ENCODE measurements at places on chromosomes 5 and 9. TPM values are rescaled to one million over a fixed set of nuclear protein-coding genes. Genes with fewer than 3 reads are reported as not detected.

Gene SV2C
- total RNA-seq: 0.12 TPM

DNA sequence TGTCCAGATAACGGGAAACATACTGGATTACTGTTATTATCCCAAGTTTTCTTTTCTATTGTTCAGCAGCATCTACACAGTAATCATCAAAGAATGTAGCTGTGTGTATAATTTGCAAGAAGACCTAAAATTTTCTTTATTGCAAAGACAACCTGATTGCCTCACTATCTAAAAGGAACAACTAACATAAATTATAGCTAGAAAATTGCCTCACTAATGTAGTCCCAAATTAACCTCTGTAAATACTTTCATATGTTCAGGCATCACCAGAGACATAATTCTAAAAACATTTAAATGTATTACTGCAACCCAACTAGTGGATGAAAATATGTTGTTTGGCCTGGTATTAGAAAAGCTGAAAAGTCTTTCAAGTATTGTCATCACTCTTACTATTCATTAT, 275.4 kb downstream of the CDH12 start:
- no peaks in the 10 kb centered on the region for H3K36me3 ChIP-seq
- no peak overlapping the region for H3K27ac ChIP-seq
- H3K4me3 ChIP-seq: no peak overlapping the region
- no peaks in the 10 kb centered on the region for H3K4me1 ChIP-seq
- no peak for DNase-seq

Gene PCDHA11
- total RNA-seq: not detected

DNA sequence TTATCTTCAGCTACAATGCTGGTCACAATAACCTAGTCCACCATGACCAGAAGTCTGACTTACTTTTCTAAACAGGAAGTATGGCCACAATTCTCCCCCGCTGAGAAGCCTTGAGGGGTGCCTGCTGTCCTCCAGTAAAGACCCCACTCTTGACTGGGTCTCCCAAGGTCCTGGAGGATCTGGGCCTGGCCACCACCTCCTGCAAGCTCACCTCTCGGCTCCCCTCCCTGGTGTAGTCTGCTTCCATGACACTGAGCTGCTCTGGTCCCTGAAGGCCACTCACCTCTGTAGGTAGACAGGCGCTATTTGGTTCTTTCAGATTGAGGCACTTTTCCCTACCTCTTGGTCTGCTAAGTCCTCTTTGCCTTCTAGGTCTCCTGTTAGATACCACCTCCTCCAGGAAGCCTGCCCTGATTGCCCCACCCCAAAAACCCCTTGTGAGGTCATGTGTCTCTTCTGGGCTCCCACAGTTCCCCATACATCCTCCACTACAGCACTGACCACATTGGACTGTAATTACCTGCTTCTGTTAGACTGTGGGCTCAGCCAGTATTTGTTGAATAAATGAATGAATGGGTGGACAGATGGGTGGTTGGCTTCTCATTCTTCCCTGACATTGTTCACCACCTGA, 62.6 kb upstream of the IER5L start:
- no peak for DNase-seq
- no peak overlapping the region for H3K27ac ChIP-seq
- H3K36me3 ChIP-seq: no peaks in the 10 kb centered on the region

GRCh38 chr5:27242258-27242626, 203.9 kb upstream of the CDH9 start:
- H3K27me3 ChIP-seq: no peaks in the 10 kb centered on the region
- no peak overlapping the region for H3K27ac ChIP-seq
- no peak for DNase-seq
- no peak overlapping the region for H3K4me3 ChIP-seq
- no peaks in the 10 kb centered on the region for H3K36me3 ChIP-seq

DNA sequence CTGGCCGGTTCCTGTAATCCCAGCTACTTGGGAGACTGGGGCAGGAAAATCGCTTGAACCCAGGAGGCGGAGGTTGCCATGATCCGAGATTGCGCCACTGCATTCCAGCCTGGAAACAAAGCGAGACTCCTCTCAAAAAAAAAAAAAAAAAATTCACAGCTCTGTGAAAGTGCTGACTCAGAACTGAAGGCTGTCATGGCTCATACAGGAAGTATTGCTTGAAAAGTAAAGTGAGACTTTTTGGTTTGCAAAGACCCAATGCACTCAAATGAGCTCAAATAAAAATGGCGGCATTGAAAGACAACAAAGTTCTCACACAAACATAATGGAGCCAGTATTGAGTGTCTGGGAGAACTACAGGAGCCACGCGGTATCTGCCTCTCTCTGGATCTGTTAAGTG, 202.1 kb downstream of the FBXL7 start:
- DNase-seq: no peak
- H3K4me1 ChIP-seq: no peaks in the 10 kb centered on the region
- no peak overlapping the region for H3K4me3 ChIP-seq
- no peak overlapping the region for H3K27ac ChIP-seq

- no peak overlapping the region for H3K27ac ChIP-seq
- no peaks in the 10 kb centered on the region for H3K4me1 ChIP-seq
- no peak overlapping the region for H3K4me3 ChIP-seq
- H3K27me3 ChIP-seq: no peaks in the 10 kb centered on the region
Measured at GRCh38 chr9:38380230-38380871, 12.2 kb upstream of the ALDH1B1 start.

Gene NIPAL4
- 1.1 TPM for total RNA-seq

Gene PCDHB15
- total RNA-seq: not detected

DNA sequence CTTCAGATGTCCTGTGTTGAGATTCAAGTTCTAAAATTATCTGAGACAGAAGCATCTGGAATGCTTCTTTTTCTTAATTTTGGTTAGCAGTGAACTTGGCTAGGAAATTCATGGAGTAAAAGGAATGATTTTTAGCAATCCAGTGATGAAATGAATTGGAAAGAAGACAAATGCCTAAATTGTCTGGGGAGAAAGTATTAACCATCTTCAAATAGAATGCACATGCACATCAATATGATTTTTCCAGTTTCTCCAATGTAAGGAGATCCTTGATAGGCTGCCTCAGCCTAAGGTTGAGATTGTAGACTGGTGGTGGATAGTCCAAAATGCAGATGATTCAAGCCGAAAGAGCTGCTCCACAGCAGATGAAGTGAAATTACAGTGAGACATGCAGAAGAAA, 106.7 kb downstream of the PCSK5 start:
- no peaks in the 10 kb centered on the region for H3K27me3 ChIP-seq
- no peak overlapping the region for H3K4me3 ChIP-seq
- H3K4me1 ChIP-seq: no peaks in the 10 kb centered on the region

- no peak for DNase-seq
- no peaks in the 10 kb centered on the region for H3K27me3 ChIP-seq
- H3K27ac ChIP-seq: no peak overlapping the region
- no peak overlapping the region for H3K4me3 ChIP-seq
- H3K4me1 ChIP-seq: no peaks in the 10 kb centered on the region
- no peaks in the 10 kb centered on the region for H3K36me3 ChIP-seq
Measured at GRCh38 chr5:120228262-120229031, 235.7 kb upstream of the PRR16 start.

DNA sequence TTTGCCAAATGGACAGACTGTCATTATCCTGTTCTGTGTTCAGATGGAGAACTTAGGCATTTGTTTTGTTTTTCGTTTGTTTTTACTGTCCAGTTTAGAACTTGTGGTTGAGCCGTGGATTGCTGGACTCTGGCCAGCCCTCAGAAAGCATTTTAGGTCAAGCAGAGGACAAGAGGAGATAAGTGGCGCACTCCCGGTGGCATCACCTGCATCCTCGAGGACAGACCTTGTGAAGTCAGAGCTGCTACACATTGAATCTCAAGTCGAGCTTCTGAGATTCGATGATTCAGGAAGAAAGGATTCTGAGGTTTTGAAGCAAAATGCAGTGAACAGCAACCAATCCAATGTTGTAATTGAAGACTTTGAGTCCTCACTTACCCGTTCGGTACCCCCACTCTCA, 8.9 kb downstream of the MTRR start:
- no peak for DNase-seq
- H3K36me3 ChIP-seq: peaks cover 80% of the 10 kb centered on the region
- no peak overlapping the region for H3K4me3 ChIP-seq
- H3K27ac ChIP-seq: peak overlapping the region; percentile 15

DNA sequence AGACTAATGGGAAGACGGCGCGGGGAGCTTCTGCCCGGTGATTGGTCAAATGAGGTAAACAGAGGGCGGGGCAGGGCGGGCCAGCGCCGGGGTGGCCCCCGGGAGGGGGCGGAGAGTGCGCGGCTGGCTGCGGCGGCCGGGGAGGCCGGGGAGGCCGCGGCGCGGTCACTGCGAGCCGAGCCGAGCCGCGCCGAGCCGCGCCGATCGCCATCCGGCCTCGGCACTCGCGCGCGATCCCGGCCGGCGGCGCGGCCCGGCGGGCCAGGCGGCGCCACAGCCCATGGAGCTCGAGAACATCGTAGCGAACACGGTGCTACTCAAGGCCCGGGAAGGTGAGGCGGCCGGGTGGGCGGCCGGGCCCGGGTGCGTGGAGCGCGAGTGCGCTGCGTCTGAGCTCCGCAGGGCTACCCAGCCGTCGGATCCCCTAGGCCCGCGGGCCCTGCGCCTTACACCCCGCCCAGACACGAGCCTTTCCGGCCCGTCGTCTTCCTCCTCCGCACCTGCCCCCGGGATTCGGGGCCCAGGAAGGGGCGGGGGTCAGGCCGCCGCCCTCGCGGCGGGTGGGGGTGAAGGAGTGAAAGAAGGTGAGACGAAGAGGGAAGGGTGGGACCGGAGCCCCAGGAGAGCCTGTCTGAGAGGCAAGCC, at the start of gene GRK6:
GRK6 (plus strand) TSS at position 111 of the 645 bp plus-strand sequence; CDS start at position 281, 170 bp downstream.
- H3K36me3 ChIP-seq: peaks cover 9% of the 10 kb centered on the region
- peak within 1 kb of the TSS; percentile 81 for H3K4me3 ChIP-seq
- no peaks in the 10 kb centered on the region for H3K27me3 ChIP-seq
- H3K4me1 ChIP-seq: peaks cover 64% of the 10 kb centered on the region
- peak; percentile 91 for DNase-seq

GRCh38 chr9:137299938-137300337, 2.1 kb downstream of the NRARP start:
- H3K4me3 ChIP-seq: no peak overlapping the region
- DNase-seq: no peak

- H3K36me3 ChIP-seq: no peaks in the 10 kb centered on the region
- H3K4me3 ChIP-seq: no peak overlapping the region
- no peak for DNase-seq
- H3K27me3 ChIP-seq: no peaks in the 10 kb centered on the region
Measured at GRCh38 chr5:89351975-89352374, 469.0 kb upstream of the MEF2C start.

Gene PCDHA3
- not detected for total RNA-seq

Gene ROPN1L
- 3.0 TPM for total RNA-seq

Gene PCDHGC4
- not detected for total RNA-seq

DNA sequence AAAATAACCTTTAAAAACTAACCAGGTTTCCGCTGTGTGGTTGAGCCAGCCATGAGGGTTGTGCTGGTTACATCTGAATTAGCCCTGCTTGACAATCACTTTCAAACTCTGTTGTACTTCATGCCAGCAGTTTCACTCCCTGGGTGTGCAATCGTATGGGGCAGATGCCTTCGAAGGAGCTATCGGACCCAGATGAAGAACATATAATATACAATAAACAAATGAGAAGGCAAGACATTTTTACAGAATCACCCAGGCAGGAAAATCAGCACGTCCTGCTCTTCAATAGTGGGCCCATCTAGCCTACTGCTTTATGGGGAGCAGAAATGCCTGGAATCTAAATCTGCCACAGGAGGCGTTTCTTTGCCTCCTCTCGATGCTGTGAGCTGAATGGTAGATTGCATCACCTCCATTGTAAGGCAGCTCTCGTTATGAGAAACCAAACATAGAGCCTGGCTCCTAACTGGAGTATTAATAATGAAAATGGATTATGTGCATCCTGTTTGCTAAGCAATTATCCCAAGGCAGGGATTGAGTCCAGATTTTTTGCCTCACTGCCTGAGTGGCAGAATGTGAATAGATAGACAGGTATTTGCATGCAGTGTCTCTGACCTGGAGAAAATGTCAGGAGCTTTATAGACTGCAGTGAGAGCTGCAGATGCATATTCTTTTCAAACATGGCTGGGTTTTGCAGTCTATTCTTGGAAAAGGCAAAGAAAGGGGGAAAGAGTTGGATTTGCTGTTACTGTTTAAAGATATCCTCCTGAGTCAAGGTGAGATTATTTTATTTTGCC, 143.3 kb upstream of the SMARCA2 start:
- H3K27ac ChIP-seq: no peak overlapping the region
- no peaks in the 10 kb centered on the region for H3K36me3 ChIP-seq
- no peaks in the 10 kb centered on the region for H3K4me1 ChIP-seq
- H3K27me3 ChIP-seq: no peaks in the 10 kb centered on the region
- no peak overlapping the region for H3K4me3 ChIP-seq
- DNase-seq: no peak

DNA sequence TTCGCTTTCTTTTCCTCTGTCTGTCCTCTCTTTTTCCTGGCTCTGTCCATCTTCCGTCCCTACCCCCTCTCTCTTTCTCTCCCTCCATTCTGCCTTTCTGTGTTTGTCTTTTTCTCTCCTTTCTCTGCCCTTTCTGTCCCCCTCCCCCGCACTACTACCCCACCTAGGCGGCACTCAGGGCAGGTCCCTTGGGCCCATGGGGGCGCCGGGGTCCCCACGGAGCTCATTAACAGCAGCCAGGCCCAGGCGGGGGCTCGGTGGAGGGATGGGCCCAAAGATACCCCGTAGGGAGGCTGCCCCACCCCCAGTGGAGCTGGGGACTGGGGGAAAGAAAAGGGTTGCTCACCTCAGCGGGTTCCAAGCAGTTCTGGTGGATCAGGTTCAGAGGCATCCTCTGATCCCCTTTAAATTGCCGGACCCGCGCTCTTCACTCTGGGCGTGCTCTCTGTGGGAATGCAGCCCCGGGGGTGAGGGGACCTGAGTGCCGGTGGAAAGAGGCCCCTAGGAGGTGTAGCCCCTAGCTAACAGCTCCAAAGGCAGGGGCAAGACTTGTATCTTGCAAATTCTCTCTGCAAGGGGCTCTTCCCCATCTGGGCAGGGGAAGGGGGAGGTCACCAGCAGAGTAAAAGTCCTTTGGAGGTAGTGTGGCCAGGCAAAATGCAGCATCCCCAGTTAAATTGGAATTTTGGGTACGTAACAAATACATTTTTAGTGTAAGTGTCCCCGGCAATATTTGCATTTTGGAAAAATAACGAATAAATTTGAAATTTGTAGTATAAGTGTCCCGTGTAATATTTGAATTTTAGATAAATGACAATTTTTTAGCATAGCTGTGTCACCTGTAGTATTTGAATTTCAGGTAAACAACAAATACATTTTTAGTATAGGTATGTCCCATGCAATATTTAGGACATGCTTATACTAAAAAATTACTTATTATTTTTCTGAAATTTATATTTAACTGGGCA, 7.4 kb downstream of the LHX2 start:
- no peak overlapping the region for H3K4me3 ChIP-seq
- H3K4me1 ChIP-seq: peaks cover 23% of the 10 kb centered on the region
- no peak overlapping the region for H3K27ac ChIP-seq
- H3K36me3 ChIP-seq: no peaks in the 10 kb centered on the region
- DNase-seq: no peak

DNA sequence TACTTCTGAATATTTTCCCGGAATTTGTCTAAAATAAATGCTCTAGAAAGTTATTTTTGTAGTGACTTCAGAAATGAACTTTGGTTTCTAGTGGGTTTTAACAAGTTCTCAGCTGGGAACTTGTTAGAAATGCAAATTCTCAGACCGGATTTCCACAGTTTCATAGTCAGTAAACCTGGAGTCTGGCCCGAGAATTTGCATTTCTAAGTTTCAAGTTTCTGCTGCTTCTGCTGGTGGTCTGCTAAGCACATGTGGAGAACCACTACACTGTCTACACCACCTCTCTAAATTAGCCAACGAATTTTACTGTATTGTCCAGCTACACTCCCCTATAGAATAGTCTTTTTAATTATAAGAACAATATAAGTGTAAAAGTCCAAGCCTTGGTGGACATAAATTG, 208.0 kb downstream of the CHSY3 start:
- no peak overlapping the region for H3K4me3 ChIP-seq
- H3K27me3 ChIP-seq: peaks cover 1% of the 10 kb centered on the region
- no peaks in the 10 kb centered on the region for H3K4me1 ChIP-seq
- no peaks in the 10 kb centered on the region for H3K36me3 ChIP-seq
